ENCODE measurements at places on chromosomes 3 and 15. TPM values are rescaled to one million over a fixed set of nuclear protein-coding genes. Genes with fewer than 3 reads are reported as not detected.

PIF1 gene
- 19.1 TPM for total RNA-seq

A4GNT gene
- total RNA-seq, result not detected

ADAMTS7 gene
- total RNA-seq, result 0.47 TPM

TNFAIP8L3 gene
- total RNA-seq, result 0.49 TPM

ADGRG7 gene
- not detected for total RNA-seq

SCAANT1 gene
- not detected for total RNA-seq

CHRFAM7A gene
- total RNA-seq, result not detected

GHSR gene
- total RNA-seq, result not detected

TGM4 gene
- total RNA-seq, result not detected

AP3B2 gene
- not detected for total RNA-seq

TMEM202 gene
- not detected for total RNA-seq

ASB14 gene
- not detected for total RNA-seq

CPNE9 gene
- 0.93 TPM for total RNA-seq

ROPN1 gene
- total RNA-seq, result not detected

BSN gene
- total RNA-seq, result 0.13 TPM

CASR gene
- not detected for total RNA-seq

ZBED2 gene
- total RNA-seq, result 812 TPM

CLPX gene
- total RNA-seq, result 57.2 TPM

HEXA gene
- total RNA-seq, result 61.0 TPM

SUMF1 gene
- total RNA-seq, result 6.1 TPM

CA12 gene
- total RNA-seq, result 0.29 TPM

SLC38A3 gene
- total RNA-seq, result not detected

UTS2B gene
- not detected for total RNA-seq

GNAI2 gene
- total RNA-seq, result 237 TPM

ARPIN gene
- total RNA-seq, result not detected

SNRPN gene
- total RNA-seq, result 33.6 TPM

LRRIQ4 gene
- 0.10 TPM for total RNA-seq

TRIP4 gene
- total RNA-seq, result 17.5 TPM

PLS1 gene
- total RNA-seq, result 4.8 TPM

TRH gene
- total RNA-seq, result not detected

GABRR3 gene
- not detected for total RNA-seq

IL20RB gene
- total RNA-seq, result 1.5 TPM

GOLGA8Q gene
- 1.1 TPM for total RNA-seq

TRIM42 gene
- total RNA-seq, result not detected

PRR20G gene
- not detected for total RNA-seq

KIF23 gene
- 41.6 TPM for total RNA-seq

CIP2A gene
- 54.0 TPM for total RNA-seq

CCDC14 gene
- 37.3 TPM for total RNA-seq

DISP2 gene
- total RNA-seq, result 0.54 TPM

ANKRD63 gene
- total RNA-seq, result not detected

NME9 gene
- not detected for total RNA-seq

MSL2 gene
- total RNA-seq, result 40.2 TPM

SMCO1 gene
- total RNA-seq, result not detected

PCOLCE2 gene
- not detected for total RNA-seq

DRD3 gene
- total RNA-seq, result not detected

KLHL24 gene
- total RNA-seq, result 8.7 TPM

All from activated T-helper 1 cell treated with anti-CD3 and anti-CD28 coated beads, Interleukin-12 subunit alpha, Interleukin-12 subunit beta, Interleukin-2, Interleukin-4 antibody, amounts not matched to agents 30 ng/mL and 10 ng/mL and 1 ng/mL, durations not matched to agents 14 hours and 24 hours and 36 hours (primary cell).